ENCODE measurements at places on chromosomes 3 and 15.
A peak's percentile ranks its signal among the peaks of the same experiment; 100 is the strongest.

- DNase-seq: no peak
These were observed 85.1 kb downstream of the STAG1 start for GRCh38 chr3:136667081-136667480.

GRCh38 chr15:69991551-69991980, 106.2 kb downstream of the TLE3 start:
- DNase-seq: no peak

DNA sequence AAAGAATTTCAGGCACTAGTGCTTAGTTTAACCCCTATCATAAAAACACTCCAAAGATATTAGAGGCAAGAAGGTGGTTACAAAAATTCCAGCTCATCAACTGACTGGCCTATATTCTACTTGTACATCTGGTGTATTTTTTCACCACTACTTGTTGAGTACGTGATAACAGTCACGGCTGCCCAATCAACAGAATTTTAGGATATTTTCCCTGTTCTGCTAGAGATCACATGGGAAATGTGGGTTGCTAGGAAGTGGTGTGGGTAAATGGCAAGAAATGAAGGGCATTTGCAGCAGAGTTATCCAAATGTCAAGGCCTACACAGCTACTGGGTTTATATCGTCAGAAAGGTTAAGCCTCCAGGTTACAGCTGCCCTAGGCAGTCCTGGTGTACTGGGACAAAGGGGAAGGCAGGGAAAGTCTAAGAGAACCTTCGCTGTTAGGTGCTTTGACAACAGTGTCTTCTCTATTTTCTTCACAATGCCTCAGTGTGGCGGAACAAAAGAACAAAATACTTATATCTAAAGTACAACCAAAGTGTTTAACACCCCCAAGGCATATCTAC, 81.9 kb downstream of the FMN1 start:
- no peak for DNase-seq

DNA sequence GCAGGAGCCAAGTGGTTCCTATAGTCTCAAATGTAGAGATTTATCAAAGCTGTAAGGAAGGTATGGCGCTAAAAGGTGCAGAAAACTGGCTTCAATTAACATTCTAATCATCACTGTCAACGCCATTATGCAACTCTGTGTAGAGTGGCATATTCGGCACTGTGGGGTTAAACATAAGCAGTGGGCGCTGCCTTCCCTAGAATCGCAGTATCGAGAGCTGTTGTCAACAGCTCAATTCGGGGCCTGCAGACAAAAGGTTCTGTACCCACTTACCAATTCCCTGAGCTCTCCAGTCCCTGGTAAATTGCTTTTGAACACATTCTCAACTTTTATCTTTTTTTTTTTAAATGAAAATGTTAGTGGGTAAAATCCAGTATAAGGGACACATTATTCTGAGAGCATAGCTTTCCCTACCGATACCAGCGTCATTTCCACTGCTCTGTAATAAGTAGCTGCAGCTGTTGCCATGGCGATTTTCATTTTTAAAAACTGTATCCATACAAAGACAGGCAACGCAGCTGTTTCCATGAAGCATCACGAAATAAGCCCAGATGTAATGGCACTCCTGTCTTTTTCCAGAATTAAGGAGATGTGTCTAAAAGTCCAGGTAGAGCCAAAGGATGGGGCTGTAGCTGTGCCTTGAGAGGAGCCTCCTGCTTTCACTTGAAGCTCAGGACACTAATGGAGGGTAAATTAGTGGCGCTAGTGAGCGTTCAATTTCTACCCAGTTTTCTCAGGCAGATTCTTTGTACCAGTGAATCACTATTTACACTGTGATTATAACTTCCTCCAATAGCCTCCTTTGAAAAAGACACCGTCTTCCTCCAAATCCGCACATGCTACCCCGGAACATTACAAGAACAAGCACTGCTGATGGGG, 250.3 kb downstream of the SLC9A9 start:
- DNase-seq: no peak

- no peak for DNase-seq
These were observed 1.6 kb upstream of the LRRC31 start for GRCh38 chr3:169871129-169871886.

DNA sequence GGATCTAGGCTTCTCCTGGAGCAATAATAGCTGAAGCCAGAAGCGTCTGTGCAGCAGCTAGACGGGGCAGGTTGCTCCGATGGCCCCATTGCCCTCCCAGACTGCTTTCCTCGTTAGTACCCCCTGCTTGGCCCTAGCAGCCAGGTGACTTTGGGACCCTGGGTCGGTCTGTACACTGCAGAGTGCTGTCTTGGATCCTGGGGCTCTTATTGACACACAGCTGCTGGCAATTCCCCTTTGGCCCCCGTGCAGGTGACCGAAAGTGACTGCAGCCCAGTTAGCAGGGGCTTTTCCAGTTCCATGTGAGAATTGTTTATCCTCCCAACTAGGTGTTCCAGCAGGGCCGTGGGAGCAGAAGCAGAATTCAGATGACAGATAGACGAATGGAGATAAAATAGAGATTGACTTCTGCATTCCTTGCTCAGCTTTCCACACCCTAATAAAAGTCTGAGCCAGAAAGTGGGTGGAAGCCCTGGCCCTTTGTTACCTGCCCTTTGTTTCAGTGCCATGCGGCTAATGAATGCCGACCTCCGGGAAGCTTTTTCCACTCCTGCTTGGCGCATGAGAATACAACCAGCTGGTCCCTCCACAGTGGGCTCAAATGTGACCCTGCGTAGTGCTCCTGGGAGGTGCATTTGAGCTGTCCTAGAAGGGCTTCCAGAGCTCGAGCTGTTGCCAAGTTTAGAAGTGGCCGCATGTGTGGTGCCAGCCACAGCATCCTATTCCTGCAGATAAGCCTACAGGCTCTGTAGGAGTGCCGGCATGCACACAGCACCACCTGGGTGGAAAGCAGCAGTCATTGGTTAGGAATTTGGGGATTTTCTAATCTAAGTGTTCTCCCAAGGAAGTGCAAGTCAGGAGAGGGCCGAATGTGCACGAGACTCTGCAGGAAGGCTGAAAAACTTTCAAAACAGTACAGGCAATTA, 94.4 kb downstream of the SLCO3A1 start:
- DNase-seq: no peak

DNA sequence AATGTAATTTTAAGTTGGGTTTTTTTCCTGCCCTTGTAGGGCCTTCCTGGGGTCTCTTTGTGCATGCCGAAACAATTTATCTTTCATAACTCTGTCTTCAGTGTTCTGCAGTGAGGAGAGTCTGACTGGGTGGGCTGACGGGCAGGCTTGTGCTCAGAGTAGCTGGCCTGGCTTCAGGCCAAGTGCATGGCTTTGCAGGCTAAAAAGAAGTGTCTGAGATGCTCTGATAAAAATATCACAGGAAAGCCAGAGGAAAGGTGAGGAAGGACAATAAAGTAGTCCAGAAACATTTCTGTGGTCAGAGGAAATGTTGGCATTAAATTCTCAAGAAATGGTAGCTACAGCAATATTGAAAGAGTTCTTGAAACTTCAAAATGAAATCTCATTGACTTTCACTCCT, 25.5 kb downstream of the ST3GAL6 start:
- DNase-seq: no peak

GRCh38 chr3:170418422-170419398, at the start of gene CLDN11:
CLDN11 (plus strand) TSS chr3:170418868; CDS start chr3:170419067, 199 bp downstream.
- DNase-seq: no peak

DNA sequence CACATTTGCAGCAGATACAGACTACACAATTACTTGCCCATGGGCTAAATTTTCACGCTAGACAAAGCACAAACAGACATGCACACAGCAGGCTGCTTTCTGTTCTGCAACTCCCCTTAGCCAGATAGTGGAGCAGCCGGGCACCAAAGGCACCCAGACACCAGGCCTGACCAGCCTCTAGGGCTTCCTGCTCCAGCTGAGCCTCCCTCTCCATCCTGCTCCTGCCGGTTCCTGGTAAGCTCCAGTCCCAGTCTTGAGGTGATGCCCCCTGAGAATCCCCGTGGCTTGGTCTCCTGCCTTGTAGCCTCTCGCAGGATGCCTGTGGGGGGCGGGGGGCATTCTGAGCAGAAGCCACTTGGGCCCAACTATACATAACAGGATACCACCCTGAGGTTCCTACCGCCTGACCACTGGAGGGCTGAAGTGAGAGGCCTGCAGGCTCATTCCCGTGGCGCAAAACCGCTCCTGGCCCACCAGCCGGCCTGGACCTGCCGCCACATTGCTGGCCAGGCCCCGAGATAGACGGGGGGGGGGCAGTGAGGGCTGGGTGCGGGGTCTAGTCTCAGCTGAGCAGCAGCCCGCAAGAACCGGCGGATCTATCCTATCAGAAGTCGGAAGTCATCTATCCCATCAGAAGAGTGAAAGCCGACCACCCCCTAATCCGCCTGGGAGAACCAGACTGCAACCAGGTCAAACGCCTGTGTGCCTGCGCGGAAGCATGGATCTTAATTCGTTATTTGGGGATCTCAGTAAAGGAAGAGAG, 3.9 kb downstream of the FOXL2 start:
- no peak for DNase-seq

DNA sequence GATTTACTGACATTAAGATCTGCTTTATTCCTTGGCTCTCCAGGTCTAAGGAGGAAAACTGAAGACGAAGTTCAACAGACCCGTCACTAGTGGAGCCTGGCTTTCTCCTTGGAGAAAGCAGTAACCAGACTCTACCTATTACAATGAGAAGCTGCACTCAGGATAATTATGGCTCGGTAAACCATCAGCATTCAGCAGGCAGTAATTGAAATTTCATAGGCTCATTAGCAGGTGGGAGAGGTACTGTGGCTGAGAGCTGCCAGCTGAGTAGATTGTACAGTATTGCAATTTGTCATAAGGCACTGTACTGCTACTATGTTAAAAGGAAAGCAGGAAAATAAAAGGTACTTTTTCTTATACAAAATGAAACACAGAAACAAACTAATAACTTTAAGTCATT, 51.2 kb downstream of the CHAC1 start:
- DNase-seq: no peak

GRCh38 chr3:43260412-43260811, 25.9 kb upstream of the SNRK start:
- no peak for DNase-seq

DNA sequence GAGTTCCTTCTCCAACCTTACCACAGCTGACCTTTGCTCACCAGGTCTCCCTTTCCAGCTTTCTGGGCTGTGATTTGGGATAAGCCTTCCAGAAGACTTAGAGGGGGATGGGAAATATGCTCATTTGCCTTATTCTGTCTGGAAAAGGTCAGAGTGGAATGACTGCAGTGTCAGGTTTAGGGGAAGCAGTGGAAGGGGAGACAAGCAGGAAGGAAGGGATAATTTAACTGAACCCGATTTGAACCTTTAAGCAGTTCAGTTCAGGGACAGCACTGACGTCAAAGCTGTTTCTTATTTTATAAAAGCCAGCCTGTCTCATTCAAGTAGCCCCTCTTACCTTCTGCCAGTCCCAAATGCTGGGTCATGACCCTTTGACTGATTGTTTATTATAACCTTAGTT, 418.4 kb upstream of the RARB start:
- DNase-seq: no peak

- no peak for DNase-seq
These were observed 36.5 kb downstream of the CDV3 start for GRCh38 chr3:133610031-133610430.

DNA sequence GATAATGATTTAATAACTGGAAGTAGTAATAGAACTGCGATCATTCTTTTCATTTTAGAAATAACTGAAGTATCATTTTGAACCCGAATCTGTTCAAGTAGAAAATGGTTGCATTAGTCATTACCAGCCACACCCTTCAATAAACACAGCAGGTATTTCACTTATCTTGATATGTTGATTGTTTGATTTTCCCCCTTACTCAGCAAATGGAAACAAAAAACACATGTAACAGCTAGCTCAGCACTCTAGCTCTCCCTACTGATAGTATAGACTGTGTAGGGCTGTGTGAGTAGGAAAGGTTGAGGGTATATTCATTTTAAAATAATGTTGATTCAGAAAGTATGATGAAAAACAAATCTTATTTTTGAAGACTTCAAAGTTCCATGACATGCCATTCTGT, 1.1 kb upstream of the GPR149 start:
- no peak for DNase-seq

GRCh38 chr3:121660356-121661171, at the start of gene HCLS1:
HCLS1 (minus strand) TSS chr3:121660903; CDS start chr3:121658347, 2,556 bp downstream.
- no peak for DNase-seq

DNA sequence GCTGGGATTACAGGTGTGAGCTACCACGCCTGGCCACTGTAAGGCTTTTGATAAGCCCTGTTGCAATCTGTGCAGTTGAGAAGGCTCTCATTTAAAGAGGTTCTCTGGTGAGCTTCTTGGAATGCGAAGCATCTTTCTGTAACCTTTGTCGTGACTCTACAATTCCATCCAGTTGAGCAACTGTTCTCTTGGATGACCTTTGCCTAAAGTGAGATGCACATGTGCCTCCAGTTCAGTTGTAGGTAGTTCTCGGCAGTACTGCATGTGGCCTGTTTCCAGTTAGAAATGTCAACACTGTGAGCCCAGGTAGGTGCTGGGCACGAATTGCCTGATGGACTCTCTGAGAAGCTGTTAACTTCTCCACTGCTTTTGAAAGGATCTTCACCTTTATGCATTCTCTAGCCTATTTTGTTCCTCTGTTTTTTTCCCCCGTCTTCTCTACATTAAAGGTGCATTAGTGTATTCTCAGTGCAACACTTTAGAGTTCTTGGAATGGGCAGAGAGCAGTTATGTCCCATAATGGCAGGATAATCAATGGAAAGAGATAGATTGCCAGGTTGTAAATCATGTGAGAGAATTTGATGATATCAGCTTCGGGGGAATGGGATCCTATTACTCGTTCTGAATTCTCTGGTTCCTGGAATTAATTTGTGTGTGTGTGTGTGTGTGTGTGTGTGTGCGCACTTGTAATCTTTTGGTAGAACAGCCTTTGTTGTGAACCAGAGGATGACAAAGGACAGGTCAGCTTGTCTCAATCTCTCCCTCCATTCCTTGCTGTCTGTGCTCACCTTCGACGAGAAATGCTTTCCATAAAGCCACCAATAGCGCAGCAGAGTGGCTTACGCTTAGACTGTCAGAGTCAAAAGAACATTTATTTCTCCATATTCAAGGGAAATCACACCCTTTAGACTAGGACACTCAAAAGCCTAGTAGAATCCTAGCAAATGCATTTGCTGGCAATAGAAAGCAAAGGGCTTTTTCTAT, 51.1 kb downstream of the PTPRG start:
- no peak for DNase-seq

DNA sequence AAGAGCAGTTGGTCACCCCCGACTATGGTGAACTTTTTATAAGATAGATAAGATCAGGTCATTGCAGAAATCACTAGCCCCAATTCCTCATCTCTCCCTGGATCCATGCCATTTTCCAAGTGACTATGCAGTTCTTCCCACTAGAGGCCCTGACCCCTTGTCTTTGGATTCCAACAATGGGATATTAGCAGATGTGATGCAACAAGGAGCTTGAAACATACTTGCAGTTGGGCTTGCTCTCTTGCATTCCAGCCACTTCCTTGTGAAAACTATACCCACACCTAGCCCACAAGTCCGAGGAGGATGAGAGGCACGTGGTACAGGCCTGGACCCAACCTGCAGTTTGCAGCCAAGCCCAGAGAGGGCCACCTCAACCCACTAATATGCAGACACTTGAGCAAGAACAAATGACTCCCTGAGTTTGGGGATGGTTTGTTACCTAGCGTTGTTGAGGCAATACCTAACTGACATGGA, 60.6 kb downstream of the SUCLG2 start:
- DNase-seq: peak; percentile 48

GRCh38 chr3:30135190-30135589, 471.2 kb upstream of the TGFBR2 start:
- no peak for DNase-seq

Data from AG09309 (cell line).